ENCODE measurements at places on chromosomes 11 and 22.

DNA sequence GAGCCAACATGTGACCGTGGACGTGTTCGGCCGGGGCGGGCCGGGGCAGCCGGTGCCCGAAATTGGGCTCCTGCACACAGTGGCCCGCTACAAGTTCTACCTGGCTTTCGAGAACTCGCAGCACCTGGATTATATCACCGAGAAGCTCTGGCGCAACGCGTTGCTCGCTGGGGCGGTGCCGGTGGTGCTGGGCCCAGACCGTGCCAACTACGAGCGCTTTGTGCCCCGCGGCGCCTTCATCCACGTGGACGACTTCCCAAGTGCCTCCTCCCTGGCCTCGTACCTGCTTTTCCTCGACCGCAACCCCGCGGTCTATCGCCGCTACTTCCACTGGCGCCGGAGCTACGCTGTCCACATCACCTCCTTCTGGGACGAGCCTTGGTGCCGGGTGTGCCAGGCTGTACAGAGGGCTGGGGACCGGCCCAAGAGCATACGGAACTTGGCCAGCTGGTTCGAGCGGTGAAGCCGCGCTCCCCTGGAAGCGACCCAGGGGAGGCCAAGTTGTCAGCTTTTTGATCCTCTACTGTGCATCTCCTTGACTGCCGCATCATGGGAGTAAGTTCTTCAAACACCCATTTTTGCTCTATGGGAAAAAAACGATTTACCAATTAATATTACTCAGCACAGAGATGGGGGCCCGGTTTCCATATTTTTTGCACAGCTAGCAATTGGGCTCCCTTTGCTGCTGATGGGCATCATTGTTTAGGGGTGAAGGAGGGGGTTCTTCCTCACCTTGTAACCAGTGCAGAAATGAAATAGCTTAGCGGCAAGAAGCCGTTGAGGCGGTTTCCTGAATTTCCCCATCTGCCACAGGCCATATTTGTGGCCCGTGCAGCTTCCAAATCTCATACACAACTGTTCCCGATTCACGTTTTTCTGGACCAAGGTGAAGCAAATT is 1.8 kb downstream of the FUT4 start:
- DNase-seq = no peak

GRCh38 chr11:26276798-26277424 is 55.0 kb upstream of the ANO3 start:
- DNase-seq = no peak

DNA sequence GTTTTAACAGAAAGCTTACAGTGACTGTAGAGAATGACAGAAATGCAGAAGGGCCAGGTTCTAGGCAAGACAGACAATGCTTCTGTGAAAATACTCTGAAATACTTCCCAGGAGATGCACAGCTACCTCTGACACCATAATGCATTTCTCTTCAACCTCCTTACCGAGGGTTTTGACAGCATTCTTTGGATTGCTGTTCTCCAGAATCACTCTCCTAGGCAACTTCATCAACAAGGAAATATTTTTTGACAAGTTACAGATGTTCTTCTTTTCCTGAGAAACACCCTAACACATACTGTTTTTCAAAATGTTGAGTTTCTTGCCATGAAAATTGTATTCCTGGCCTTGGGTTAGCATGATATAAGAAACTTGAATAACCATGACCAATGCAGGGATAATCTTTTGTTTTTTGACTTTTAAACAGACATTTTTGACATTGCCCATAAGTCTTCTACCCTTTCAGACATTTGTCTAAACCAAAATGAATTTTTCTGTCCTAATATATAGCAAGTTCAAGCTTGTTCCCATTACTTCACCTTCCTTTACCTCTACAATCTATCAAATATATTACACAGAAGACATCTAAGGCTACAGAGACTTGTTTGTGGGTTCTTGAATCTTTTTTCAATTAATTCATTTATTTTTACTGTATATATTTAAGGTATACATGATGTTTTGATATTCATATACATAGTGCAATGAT is 108.1 kb downstream of the CCDC34 start:
- no peak for DNase-seq

GRCh38 chr22:46858181-46858771 is 95.8 kb downstream of the TBC1D22A start:
- DNase-seq = no peak

GRCh38 chr22:17112491-17113042 is 8.6 kb downstream of the TMEM121B start:
- DNase-seq = no peak

DNA sequence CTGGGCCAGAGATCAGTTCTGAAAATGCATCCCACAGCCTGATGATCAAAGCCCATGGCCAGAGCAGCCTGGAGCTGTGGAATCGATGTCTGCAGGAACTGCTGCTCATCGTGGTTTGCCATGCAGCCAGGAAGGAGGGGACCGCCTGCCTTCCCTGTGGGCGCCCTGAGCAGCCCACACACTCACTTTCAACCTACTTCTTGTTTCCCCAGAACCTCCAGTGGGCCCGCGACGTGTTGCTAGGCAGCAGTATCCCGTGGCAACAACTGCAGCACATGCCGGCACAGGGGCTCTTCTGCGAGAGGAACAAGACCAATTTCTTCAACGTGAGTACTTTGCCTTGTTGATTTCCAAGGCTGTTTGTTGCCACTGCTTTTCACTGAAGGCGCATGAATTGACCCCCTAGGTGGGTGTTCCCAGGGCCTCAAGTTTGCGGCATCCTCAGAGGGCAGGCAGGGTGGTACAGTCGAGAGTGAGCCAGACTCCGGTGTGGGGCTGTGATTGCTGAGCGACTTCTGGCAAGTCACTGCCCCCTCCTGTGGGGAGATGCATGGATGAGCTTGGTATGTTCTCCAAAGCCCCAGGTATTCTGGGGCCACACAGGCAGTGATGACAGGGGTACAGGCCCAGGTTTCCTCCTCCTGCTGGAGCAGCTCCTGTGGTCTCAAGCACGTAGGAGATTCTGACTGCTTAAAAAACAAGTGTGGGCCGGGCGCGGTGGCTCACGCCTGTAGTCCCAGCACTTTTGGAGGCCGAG is 47.0 kb upstream of the SUSD2 start:
- no peak for DNase-seq

GRCh38 chr11:115941044-115941443 is 436.8 kb upstream of the CADM1 start:
- no peak for DNase-seq

DNA sequence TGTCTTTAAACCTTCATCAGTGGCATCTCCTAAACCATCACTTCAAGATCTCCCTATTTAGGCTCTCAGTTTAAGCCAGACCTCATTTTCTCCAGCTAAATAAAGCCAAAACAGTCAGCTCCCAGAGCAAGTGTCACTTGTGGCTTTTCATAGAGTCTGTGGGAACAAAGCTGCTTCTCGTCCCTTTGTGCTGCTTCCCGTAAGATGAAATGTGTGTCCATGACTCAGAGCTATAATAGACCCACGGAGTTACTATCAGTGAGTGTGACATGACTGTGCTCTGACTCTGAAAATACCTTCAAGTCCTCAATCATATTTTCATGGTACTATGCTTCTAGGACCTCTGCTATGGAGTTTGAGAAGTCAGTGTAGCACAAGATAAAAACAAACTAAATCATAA is 57.3 kb upstream of the SLN start:
- DNase-seq = no peak

DNA sequence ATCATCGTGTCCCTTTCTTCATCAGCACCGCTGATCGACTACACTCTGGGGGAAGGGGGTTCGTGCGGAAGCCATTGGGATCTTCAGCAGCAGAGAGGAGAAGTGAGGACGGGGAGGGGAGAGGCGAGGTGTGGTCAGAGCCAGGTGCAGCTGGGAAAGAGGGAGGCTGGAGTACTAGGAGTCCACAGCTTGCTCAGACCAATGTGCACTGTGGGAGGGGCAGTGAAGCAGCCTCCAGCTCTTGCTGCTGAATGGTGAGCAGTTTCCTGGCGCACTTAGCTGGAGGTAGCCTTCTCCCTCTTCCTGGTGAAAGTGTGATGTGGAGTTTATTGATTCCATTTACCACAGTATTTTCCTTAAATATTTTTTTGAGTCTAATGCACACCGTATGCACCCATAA is 99.0 kb upstream of the NECTIN1 start:
- no peak for DNase-seq
